ENCODE measurements at places on chromosomes 11 and 22. TPM values are rescaled to one million over a fixed set of nuclear protein-coding genes. Genes with fewer than 3 reads are reported as not detected.

DNA sequence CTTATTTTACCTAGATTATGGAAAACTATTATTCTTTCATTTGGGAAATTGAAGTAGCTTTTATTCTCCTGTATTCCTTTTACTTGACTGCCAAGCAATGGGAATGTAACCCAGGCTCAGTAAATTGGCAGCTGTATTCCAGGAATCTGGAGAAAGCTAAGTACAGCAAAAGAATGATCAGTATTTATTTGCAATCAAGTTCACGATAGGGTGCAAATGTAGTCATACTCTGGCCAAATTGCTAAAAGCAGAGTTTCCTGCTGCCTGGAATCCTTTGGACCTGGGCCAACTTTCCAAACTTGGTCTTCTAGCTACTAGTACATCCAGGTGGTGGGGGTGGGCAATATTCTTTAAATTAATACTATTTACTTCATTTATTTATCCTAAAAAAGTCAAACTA, 286.0 kb upstream of the CTSC start:
- DNase-seq = no peak

Gene IGLL1
- not detected for total RNA-seq

DNA sequence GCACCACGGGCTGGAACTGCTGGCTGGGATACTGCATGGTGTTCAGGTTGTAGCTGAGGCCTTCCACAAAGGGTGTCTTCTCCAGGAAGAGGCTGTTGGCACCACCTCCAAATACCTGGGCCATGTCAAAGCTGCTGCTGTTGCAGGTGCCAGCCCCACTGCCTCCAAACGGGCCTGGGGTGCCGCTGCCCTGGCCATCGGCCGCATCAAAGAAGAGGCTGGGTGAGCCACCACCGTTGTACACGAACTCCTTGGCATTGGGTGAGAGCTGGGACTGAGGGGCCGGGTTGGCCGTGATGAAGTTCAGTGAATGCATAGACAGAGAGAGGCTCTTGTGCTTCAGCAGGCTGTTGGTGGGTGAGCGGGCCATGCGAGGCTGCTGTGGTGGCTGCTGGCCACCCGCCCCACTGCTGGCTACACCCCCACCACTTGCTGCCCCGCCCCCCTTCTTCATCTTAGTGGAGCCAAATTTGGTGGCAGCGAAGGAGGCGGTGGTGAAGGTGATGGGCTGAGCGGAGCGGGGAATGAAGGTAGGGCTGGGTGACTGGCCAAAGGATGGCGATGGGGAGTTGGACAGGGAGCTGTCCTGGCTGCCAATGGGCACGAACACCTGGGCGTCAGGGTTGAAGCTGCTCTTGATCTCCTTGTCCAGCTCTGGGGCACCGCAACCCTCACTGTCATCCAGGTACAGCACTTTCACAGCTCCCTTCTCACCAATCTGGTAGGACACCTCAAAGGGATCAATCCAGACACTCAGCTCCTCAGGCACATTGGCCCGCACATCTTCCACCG, 10.1 kb downstream of the TOB2 start:
- no peak for DNase-seq

- DNase-seq = peak; percentile 10
These were observed 6.1 kb upstream of the B3GAT1 start for GRCh38 chr11:134417871-134418840.

DNA sequence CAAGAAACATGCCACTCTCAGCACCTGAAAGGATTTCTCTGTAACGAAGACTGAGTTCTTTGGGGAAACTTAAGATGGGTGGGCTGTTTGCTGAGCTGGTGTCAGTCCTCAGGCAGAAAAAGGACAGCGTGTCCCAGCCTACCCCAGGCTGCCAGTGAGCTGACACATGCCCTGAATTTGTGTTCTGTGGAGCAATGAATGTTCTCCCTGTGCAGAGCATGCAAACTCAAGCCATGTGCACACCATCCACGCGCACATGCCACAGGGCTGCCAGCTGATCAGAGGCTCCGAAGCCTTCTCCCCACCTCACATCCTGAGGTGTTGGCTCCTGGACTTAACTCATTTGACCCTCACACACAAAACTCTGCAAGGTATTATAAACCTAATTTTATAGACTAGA, 104.9 kb downstream of the KCNC1 start:
- DNase-seq = no peak

- peak; percentile 9 for DNase-seq
These were observed 15.0 kb downstream of the VWCE start for GRCh38 chr11:61279934-61280659.

DNA sequence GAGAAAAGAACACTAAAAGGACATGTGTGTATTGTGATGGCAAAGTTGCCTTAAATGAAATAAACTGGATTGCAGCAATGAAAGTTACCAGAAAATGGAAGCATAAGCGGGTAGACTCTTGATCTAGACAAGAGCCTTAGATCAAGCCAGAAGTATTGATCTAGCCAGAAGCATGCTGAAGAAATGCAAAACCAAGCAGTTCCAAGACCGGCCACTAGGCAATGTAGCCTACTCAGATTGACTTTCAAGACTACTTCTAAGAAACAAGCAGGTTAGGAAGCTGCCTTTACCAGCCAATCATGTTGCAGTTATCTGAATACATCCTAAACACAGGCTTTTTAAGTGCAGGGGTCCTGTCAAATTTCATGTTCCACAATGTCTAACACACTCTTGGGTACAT, 54.6 kb downstream of the KCNA4 start:
- DNase-seq = no peak

- no peak for DNase-seq
These were observed 1.4 kb downstream of the B3GNT6 start for GRCh38 chr11:77035580-77035979.

GRCh38 chr11:96154802-96155520, 188.0 kb downstream of the MAML2 start:
- peak; percentile 69 for DNase-seq

DNA sequence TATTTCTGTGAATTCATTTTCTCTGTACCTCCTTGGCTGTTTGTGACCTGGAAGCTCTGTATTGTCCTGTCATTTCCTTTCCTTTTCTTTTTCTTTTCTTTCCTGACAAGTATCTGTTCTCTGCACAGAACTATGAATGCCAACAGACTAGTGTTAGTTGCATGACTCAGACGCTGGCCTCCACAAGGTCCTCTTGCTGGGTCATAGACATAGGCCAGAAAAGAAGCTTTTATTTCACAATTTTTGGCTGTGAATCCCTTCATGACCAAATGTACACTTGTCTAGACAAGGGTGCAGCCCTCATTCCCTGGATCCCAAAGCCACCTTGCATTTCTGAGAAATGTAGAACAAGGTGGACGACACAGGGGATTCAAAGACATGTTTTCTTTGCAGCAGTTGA, 104.1 kb upstream of the MTNR1B start:
- DNase-seq = no peak

DNA sequence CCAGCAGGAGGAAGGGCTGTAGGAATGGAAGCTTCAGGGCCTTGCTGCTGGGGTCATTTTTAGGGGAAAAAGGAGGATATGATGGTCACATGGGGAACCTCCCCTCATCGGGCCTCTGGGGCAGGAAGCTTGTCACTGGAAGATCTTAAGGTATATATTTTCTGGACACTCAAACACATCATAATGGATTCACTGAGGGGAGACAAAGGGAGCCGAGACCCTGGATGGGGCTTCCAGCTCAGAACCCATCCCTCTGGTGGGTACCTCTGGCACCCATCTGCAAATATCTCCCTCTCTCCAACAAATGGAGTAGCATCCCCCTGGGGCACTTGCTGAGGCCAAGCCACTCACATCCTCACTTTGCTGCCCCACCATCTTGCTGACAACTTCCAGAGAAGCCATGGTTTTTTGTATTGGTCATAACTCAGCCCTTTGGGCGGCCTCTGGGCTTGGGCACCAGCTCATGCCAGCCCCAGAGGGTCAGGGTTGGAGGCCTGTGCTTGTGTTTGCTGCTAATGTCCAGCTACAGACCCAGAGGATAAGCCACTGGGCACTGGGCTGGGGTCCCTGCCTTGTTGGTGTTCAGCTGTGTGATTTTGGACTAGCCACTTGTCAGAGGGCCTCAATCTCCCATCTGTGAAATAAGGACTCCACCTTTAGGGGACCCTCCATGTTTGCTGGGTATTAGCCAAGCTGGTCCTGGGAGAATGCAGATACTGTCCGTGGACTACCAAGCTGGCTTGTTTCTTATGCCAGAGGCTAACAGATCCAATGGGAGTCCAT, 14.1 kb downstream of the IL10RA start:
- DNase-seq = no peak

GRCh38 chr11:2258501-2259465, 11.6 kb downstream of the ASCL2 start:
- no peak for DNase-seq

Gene DUSP8
- total RNA-seq = 0.10 TPM

DNA sequence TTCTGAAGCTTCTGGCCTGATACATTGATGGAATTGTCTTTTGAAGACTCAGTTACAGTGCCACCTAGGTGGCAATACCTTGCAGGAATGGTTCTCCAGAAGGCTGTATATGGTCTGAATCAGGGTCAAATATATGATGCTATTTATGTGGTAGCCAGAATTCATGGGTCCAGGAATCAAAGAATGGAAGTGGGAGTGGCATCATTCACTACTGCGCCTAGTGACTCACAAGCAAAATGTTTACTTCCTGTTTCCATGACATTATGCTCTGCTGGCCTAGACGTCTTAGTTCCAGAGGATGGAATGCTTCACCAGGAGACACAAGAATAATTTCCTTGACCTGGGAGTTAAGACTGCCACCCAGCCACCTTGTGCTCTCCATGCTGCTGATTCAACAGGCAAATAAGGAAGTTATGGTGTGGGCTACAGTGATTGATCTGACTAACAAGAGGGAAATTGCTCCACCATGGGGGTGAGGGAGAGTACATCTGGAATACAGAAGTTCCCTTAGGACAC, 491.8 kb downstream of the ETS1 start:
- DNase-seq = peak; percentile 80

Gene KRTAP5-7
- not detected for total RNA-seq

GRCh38 chr11:129374081-129374992, 1.3 kb upstream of the BARX2 start:
- no peak for DNase-seq

Data from RPMI7951 (cell line).